ENCODE measurements at places on chromosomes 1 and 21.

DNA sequence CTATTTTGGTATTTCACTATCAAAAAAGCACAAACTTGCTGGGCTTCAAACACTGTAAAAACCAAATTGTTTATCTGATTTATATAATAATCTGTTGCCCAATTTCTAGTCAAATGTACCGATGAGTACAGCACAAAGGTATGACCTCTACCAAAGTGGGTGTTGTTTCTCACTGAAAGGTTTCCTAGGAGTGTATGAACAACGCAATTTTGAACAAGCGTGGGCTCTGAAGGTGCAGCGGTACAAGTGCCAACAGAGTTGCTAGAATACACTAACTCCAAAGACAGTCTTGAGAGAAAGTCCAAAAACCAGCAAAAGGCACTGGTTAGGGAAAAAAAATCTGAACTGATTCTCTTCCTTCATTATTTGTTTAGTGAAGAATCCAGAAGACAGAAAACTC, 130.4 kb downstream of the ATP1B1 start:
- DNase-seq: no peak

DNA sequence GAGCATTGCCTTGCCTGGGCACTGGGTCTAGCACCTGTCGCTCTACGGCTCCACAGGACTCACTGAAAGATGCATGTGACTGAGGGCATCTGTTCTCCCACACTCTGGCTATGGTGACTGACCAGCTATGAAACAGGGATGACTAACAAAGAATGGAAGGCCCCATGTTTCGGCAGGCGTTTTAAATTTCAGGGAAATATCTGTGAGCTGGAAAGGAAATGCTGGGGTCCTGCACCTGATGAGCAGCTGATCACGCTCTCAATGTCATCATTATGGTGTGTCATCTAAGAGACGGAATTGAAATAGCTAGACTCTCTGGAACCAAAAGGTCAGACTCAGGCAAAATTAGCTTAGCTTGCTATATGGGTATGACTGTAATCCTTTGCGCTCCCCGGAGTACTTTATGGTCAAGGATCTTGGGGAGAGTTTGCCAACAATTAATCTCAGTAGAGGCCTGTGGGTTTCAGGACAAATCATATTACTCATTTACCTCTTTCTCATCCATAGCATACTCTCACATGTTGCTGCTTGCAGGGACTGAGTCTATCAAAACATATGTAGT, 24.5 kb upstream of the PALMD start:
- DNase-seq: no peak

GRCh38 chr21:18744840-18745239, 341.3 kb upstream of the TMPRSS15 start:
- DNase-seq: no peak

DNA sequence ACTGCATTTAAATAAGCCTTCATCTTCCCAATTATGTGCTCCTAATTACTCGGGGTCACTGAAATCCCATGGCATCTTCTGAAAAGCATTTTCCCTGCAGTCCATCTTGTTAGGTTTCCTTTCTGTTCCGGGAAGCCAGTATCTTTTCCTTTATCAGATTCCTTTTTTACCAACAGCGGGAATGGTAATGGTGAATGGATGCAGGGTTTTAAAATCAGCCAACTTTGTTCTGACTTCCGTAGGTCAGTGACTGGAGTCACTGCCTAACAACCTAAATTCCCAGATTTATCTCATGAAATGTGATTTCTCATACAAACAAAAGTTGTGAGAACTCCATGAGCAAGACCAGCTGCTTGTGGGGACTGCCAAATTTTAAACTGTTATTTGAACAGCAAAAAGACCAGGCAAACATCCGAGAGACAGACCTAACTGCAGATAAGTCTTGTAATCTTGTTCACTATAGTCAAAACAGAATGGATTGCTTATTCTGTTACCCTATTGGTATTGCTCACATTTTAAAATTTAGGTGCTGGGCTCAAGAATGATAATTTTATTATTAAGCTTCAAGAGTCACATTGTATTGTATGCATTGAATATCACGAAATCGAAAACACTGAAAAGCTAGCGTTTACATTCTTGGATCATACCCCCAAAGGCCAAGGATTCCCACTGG, 1.2 kb upstream of the RWDD3 start:
- no peak for DNase-seq

DNA sequence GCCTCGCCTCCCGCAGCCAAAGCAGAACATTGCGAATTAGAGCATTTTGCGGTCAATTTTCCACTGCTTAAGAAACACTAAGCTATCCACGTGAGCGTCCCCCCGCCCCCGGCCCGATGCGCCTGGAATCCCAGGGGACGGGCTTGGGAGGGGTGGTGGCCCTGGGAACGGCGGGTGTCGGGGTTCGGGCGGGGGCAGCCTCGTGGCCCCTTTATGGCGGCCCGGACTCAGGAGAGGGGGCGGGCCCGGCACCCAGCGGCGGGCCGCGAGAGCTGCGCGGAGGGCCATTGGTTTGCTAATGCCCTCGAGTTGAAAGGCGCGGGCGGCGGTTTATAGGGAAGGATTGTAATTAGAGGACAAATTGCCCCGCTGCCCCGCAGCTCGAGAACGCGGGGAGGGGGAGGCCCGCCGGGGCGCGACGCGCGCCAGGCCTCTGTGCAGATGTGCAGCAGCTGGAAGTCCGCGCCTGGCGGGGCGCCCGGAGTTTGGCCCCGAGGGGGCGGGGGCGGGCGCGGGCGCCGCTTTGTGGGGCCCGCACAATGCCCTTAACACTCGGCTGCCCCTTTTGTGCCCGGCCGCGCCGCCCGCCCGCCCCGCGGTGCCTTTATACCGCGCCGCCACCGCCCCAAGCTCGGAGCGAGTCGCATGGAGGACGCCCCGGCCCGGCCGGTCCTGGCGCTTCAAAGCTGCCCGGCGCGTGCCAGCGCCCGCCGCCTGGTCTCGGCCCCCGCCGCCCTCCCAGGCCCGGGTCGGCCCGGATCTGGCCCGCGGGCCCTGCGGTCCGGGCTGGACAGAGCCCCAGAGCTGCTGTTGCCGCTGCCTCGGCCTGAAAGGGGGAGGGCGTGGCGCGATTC, 1.9 kb upstream of the HES3 start:
- no peak for DNase-seq

DNA sequence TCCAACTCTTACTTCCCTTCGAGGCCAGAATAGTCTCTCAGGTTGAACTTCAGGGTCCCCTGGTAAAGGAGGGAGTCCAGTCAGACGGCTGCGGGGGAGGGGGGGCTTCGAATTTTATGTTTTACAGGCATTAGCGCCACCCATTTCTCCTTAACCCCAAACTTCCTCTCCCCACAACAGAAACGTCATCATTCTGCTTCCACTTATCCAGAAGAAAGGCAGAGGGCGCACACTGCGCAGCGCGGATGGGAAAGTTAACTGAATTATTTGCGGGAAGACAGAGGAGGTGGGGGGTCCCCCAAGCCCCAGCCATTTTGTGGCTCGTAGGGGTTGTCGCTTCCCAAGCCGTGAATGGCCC, 529 bp upstream of the PRMT2 start:
- peak; percentile 85 for DNase-seq

DNA sequence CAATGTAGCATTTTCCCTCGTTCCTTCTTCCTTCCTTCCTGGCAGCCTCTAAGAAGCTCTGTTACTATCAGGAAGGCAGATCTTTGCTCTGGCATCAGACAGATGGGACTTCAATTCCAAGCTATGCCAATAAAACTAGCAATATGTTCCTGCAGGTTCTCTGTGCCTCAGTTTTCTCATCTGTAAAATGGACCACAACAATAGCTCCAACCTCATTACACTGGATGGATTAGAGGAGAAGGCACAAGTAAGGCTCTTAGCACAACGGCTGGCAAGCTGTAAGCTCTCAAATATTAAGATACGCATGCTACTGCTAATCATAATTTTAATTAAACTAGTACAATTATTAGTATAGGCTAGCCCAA, 27.2 kb downstream of the RRAGC start:
- no peak for DNase-seq

- DNase-seq: no peak
These were observed 43.8 kb downstream of the RUNX3 start for GRCh38 chr1:24886241-24886640.

DNA sequence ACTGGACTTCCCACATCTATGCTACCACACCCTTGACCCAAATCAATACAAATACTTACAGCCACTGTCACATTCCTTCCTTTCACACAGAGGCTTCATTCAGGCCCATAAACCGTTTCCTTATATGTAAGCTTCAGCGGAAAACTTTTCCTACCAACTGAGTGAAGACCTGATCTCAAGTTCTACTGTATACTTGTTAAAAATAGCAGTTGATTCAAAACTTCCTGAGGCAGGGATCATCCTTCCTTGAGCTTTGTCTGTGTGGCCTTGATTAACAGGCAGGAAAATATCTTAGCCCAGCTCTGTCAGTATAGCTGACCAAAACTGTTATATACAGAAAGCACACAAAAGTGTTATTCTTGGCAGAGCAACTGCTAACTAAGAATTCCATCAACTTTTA, 42.7 kb downstream of the DENND2C start:
- no peak for DNase-seq

GRCh38 chr21:43934116-43934515, 69.1 kb downstream of the AGPAT3 start:
- DNase-seq: no peak

DNA sequence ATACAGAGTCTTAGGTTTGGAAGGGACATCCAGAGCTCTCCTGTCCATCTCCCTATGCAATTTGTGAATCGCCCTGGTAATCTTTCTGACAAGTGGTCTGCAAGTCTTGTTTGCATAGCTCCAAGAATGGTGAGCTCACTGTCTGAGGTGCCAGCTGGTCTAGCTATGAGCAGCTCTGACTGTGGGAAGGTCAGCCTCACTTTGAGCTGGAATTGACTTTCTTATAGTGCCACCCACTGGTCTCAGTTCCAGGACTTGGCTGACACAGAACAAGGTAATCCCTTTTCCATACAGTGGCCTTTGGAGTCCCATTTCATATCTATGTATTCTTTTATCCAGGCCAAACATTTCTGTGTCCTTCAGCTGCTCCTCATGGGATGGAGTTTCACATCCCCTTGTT, 95.6 kb upstream of the C8B start:
- DNase-seq: no peak

- no peak for DNase-seq
These were observed 4.5 kb upstream of the COP1 start for GRCh38 chr1:176211396-176212165.

DNA sequence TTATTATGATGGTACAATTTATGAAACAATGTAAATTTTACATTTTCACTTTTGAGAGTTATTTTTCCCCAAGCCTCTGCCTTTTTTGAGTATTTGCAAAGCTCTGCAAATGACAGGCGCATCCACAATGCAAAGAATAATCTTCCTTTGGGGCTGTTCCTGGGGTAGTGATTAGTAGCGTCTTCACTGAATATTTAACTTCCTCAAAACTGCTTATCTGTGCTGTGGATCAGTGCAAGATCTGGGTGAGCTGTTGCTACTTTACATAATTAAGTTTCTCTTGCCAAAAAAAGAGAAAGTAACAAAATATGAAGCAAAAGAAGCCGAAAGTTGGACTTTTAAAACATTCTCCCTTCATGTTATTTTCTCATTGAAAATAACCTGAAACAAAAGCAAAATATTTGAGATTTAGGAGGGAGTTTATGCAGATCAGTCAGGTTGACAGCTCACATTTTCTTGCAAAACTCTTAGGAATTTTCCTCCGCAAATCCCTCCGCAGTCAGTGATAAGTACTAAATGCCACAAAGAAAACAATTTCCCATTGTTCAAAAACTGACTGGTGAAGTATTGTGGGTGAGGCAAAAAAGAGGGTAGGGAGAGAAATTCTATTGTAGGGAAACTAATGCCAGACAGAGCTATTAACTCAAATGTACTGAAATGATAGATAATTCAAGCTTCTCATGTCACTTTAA, 276.4 kb upstream of the B3GALT2 start:
- peak; percentile 53 for DNase-seq

DNA sequence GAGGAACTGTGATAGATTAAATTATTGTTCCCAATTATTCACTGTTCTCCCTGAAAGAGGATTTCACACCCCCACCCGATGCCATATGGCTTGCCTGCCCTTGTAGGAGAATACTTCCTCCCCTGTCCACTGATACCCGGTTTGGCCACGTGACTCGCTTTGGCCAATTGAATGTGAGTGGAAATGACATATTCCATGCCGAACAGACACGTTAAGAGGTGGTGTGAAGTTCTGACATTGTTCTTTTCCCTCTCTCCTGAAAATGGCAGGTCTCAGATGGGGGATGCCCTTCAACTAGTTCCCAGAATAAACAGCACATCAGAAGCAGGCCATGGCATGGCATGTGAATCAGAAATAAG, 5.3 kb downstream of the STUM start:
- peak; percentile 45 for DNase-seq

Measured in Karpas-422 (cell line).